ENCODE measurements at places on chromosomes 7 and 10.
A peak's percentile ranks its signal among the peaks of the same experiment; 100 is the strongest.

DNA sequence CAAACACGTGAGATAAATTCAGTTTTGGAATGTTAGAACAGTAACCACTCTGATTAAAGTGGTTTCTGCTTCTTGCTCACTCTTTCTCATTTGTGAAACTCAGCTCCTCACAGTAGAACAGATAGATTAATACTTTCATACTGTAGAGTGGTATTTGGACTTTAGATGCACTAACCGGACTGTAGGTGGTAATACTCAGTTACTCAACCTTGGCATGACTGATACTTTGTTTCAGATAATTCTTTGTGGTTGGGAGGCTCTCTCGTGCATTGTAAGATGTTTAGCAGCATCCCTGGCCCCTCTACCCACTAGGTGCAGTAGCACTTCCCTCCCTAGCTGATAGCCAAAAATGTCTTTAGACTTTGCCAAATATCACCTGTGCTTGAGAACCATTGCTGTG lies 37.6 kb downstream of the MCU start:
- no peak for DNase-seq

- peak; percentile 41 for DNase-seq
These were observed 145.1 kb downstream of the SEMA3D start for GRCh38 chr7:85041605-85042216.

DNA sequence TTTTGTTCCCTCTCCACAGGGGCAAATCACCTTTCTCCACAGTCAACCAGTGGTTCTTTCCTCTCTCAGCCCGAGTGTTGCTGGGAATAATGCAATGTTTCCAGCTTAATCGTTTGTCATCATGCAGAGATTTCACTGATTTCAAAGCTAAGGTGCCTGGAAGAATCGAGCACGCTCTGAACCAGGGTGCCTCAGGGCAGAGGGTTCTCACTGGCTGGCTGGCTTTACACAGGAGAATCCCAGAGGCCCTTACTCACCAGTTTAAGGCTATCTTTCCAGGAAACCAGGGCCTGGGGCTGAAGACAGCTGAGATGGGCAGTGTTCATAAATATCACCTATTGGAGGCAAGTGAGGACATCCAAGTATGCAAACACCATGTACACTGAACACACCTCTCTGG lies 21.8 kb downstream of the PLXNA4 start:
- no peak for DNase-seq

- no peak for DNase-seq
These were observed 20.3 kb downstream of the TMEM243 start for GRCh38 chr7:87199241-87199640.

DNA sequence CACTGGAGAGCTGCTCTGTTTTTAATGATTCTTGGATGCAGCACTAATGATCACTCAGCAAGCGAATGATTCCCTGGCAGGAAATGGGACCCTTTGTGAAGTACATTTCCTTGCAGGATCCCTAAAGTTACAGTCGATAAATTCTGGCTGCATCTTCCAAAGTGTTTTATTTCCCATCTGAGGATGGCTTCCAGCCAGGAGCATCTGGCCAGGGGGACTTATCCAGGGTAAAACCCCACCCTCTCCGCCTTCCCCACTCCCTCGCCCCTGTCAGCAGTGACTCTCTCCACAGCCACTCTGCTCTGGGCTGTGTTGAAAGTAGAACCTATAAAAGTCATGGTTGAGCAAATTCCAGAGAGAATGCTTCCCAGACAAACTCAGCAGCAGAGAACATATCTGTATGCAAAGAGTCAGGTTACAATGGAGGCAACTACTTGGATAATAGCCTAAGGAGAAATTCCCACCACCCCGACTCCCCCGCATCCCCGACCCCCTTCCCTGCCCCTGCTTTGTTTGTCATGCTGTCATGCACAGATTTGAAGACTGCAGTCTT lies 111.0 kb upstream of the ANLN start:
- DNase-seq: no peak

GRCh38 chr10:125231116-125231812 lies 70.9 kb upstream of the CTBP2 start:
- DNase-seq: peak; percentile 84

DNA sequence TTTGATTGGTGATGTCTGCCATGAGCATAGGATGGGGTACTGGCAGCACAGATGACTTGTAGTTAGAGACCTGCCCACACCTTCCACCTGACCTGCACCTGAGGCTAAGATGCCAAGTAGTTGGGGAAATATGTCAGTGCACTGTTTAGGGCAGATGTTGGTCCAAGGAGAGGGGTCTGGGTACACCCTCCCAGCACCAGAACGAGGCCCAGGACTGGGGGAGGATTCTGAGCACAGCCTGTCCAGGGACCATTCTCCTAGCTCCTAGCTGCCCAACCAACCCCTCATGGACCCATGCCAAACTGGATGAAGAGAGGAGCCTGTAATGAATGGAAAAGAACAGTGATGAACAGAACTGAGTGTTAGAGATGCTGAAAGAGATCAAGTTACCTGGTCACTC lies 28.0 kb downstream of the FRMPD2 start:
- DNase-seq: no peak

DNA sequence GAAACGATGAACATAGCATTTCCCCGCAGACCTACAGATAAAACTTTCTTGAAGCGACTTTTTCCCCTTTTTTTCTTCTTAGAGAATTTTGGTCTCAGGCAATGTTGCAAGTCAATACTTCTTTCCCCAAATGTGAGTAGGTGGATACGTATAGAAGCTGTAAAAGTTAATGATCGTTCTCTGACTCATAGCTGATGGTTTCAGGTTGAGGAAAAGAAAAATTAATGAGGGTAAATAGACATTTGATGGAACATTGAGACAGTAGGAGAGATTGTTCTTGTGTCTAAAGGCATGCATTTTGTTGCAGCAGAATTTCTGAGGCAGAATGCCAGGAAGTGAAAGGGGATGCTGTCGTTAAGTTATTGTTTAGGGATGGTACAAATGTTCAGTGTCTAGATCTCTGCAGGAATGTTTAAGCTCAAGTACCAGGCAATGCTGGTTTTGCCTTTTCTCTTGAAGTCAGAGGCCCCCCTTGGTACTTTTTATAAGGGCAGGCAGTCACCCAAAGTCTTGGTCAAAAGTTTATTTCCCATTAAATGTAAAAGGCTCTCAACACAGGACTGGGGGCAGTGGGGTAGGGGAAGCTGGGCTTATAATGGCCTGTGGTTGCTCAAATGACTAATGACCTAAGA lies 9.3 kb downstream of the TCF7L2 start:
- DNase-seq: no peak

GRCh38 chr10:116183733-116184511 lies 89.1 kb downstream of the GFRA1 start:
- no peak for DNase-seq

DNA sequence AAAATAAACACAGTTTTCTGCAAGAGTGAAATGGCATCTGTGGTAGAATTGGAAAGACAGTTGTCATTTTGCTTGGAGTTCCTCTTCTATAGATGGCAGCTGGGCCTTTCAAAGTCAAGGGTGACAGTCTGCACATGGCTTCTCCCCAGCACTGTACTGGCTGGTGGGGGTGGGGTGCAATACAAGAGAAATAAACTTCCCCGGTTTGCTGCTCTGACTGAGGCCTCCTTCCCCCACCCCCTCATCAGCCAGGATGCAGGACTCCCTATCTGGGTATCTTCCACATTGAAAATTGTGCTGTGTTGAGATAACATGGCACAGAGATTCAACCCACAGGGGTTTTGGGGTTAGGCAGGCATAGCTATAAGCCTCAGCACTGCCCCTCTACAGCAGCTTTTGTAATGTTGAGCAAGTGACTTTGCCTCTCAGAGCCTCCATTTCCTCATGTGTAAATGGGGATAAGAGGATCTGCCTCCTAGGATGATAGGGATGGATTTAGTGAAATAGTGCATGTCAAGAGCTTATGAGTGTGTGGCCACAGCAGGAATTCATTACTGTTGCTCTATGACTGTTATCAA lies 85.8 kb upstream of the WDR11 start:
- no peak for DNase-seq

GRCh38 chr10:112202561-112203241 lies 19.1 kb upstream of the GPAM start:
- no peak for DNase-seq

- DNase-seq: no peak
These were observed 121.5 kb downstream of the POLR1F start for GRCh38 chr7:19587291-19587690.

DNA sequence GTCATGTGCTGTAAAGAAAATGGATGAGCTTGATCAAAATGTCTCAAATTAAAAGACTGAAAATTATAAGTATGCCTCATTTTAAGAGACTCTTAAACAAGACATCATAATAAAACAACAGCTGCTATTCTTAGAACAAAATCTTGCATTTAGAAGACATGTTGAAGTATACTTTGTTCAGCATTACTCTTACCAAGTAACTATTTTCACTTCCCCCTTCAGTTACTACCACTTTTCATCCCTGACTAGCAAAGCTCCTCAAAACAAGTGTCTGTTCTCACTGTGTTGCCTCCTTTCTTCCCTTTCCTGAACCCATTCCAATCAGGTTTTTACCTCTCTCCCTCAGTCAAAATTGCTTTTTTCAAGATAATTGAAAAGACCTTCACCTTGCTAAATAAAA lies 31.6 kb downstream of the ELAPOR2 start:
- no peak for DNase-seq

DNA sequence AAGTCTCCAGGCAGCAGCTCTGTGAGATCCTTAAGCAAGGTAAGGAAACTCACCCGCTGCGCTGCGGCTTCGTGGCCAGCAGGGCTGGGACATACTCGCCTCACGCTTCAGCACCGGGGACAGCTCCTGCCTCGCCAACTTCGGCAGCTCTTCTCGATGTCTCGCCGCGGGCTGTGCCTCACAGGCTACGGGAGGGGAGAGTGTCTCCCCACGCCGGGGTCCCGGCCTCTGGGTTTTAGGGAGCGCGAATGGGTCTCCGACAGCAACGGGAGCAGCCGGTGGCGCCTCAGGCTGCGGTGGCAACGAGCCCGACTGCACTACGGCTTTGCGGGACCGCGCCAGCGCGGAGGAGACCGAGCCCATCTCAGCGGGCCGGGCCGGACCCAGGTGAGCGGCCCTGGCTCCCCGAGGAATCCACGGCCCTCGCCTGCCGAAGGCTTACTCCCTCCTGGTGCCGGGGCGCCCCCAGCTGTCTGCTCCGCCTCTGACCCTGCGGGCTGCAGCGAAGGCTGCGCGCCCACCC lies 62.4 kb downstream of the LSM5 start:
- DNase-seq: peak; percentile 12

- DNase-seq: no peak
These were observed 13.2 kb upstream of the MALSU1 start for GRCh38 chr7:23285657-23286646.
